Bronchial epithelial cell (primary cell): ENCODE measurements at places on chromosomes 3 and 15.

- no peak for DNase-seq
These were observed 212.3 kb upstream of the BHLHE40 start for GRCh38 chr3:4766716-4767499.

DNA sequence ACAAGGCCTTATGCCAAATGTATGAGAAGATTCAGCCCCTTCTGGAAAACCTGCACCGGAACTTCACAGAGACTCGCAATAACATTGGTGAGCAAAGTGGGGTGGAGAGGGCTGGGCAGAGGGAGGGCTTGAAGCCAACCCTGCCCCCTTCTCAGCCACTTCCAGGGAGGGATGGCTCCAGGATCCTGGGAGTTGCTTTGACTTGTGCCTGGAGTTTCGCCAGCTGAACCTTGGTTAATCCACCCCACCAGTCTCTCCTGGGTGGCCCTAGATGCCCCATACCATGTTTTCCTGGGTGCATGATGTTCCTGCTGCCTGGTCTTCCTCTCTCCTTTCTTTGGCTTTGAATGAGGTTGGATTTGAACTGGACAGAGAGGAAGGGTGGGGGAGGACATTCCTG, 10.8 kb downstream of the TBC1D21 start:
- DNase-seq, result no peak

DNA sequence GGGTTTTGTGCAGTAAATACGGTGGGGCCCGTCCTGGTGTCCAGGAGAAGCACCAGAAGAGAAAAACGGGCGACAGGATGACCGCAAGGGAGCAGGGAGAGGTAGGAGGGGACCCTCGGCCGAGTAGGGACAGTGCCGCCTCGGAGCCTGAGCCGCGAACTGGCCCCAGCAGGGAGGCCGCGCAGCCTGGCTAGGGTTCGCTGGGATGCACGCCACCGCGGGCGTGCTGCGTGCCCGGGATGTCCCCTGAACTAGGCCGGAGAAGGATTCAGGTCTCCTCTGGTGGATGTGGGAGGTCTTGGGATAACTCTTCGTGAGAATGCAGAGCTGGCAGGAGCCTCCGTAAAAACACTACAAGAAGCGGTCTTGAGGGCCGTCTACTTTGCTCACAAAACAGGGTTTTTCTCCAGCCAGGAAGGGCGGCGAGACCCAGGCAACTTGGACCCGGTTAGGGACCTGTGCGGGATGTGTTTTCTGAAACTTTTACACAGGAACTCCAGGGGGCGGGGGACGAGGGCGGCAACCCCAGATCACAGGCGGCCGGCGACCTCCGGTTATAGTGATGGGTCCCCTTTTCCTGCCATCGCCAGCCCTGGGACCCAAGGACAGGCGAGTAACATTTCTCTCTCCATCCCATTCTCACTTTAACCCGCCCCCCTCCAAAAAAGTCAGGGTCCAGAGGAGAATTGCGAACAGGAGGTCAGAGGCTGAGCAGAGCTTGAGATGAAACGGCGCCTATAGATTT, 35.5 kb downstream of the NR2F2 start:
- no peak for DNase-seq

GRCh38 chr3:44969828-44970179, 6.2 kb downstream of the ZDHHC3 start:
- DNase-seq, result no peak

- DNase-seq, result peak; percentile 62
These were observed 109.0 kb upstream of the ADAMTS9 start for GRCh38 chr3:64796607-64797399.

GRCh38 chr3:160023476-160023875, 34.8 kb downstream of the IL12A start:
- DNase-seq, result no peak

- no peak for DNase-seq
These were observed 158.7 kb downstream of the GBE1 start for GRCh38 chr3:81602781-81603180.

DNA sequence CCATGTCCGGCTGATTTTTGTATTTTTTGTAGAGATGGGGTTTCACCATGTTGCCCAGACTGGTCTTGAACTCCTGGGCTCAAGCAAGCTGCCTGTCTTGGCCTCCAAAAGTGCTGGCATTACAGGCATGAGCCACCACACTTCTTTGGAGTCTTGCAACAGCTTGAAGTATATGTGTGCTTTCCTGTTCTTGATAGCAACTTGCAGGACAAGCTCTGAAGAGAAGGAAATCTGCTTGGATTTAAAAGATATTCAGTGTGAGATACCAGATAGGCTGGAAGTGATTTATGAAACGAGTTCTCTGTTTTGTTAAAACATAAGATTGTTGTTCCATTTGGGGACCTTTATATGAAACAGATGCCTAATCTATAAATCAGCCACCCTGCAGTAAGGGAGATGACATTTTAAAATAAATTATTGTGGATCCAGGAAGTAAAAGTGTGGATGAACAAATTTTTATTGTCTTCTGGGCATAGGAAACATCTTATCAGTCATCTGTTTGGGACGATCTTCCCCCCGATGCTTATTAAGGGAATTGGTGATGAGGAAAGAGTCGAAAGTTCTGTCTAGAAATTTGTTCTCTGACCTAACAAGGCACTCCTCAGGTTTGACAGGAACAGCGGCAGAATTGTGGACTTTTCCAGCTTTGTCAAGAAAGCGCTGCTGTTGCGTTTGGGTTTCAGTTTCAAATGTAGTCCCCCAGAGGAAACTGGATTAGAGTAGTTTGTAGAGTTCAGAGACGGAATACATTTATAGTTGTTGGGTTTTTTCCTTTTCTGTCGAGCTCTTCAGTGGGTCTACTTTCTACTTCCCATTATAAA, 53.7 kb upstream of the MAGI1 start:
- no peak for DNase-seq

- peak; percentile 96 for DNase-seq
These were observed 482.5 kb downstream of the FOXP1 start for GRCh38 chr3:71101014-71101413.

DNA sequence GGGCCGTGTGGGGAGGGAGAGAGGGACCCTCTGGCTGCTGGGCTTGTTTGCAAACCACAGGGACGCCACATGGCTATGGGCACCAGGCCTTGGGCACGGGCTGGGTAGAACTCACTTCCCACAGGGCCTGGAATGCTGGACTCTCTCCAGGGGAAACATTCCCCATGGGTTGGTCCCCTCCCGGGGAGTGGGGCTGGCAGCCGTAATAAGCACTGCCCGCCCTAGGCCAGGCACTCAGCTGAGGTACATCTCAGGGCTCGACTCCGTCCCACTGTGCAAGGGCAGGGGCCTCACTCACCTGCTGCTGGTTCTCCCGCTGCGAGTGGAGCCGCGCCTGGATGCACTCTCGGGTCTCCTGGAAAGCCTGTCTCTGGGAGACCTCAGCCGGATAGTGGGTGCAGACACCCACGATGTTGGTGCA, 96.7 kb downstream of the ADCY5 start:
- DNase-seq, result no peak

- DNase-seq, result no peak
These were observed 65.6 kb upstream of the PLXNA1 start for GRCh38 chr3:126917232-126917804.

- DNase-seq, result peak; percentile 75
These were observed 39.3 kb upstream of the SLC22A13 start for GRCh38 chr3:38226273-38226672.

- no peak for DNase-seq
These were observed 214.4 kb upstream of the CBLB start for GRCh38 chr3:106083207-106083606.

GRCh38 chr3:65595222-65596028, 443.3 kb downstream of the MAGI1 start:
- DNase-seq, result no peak
